Substantia nigra (tissue), 51 donors: ENCODE measurements at places on chromosomes 16 and 17.

- no peak for DNase-seq
Measured at GRCh38 chr16:10638101-10638500, 56.6 kb downstream of the TEKT5 start.

DNA sequence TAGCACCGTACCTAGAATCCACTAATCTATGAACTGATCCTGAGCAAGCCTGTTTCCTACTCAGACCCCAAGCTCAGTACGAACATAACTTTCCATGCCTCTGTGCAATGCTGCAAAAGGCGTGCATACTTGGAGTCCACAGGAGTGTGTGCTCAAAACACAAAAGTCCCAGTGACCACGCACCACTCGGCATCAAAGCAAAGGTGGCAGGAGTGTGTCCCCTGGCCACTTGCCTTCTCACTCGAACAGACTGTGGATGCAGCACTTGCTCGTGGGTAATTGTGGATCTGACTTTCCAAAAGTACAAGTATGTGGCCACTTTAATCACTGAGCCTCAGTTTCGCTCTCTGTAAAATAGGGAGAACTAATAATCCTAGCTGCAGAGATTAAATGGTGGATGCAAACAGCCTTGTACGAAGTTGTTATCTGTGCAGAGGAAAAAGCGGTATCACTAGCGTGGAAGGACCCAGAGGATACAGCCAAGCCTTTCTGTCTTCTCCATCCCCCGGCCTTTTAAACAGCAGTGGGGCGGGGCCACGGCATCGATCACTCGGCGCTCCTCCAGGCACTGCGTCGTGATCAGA lies 311 bp upstream of the KDM8 start:
- DNase-seq: peak; percentile 95

- no peak for DNase-seq
Measured at GRCh38 chr17:79255926-79256585, 181.4 kb downstream of the ENGASE start.

- no peak for DNase-seq
Measured at GRCh38 chr17:75622771-75623273, 10.4 kb upstream of the SMIM5 start.

GRCh38 chr17:31587462-31587861 lies 196.0 kb downstream of the RAB11FIP4 start:
- DNase-seq: no peak

DNA sequence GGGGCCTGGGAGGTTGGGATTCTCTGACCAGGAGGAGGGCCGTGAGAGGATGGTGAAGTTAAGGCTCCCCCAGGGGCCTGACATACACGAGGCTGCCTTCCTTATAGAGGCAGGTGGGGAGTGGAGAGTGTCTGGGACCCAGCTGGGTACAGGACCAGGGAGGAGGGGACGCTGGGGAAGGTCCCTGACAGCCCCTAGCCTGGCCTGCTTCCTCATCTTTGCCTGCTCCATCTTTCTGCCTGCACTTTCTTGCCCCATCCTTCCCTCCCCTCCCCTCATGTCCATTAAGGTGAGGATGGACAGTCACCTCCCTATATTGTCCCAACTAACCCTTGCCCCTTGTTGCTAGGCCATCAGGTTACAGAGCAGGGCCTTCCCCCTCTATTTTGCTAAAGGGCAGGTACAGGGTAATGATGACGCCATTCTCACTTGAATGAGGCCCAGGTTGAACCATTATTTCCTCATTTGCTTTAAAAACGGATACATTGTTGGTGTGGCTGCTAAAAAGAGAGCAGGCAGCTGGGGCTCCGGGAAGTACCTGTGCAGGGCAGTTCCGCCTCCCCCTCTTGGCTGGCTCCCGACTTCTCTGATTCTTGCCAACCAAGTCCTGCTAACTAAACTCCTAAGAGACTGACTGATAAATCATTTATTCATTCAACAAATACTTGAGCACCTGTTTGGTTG lies 1.3 kb downstream of the C17orf99 start:
- no peak for DNase-seq

GRCh38 chr16:80027007-80027965 lies 426.7 kb upstream of the MAF start:
- no peak for DNase-seq

- DNase-seq: no peak
Measured at GRCh38 chr17:17172001-17172939, 33.9 kb downstream of the PLD6 start.

- DNase-seq: no peak
Measured at GRCh38 chr17:231966-232807, 50.7 kb upstream of the DOC2B start.

GRCh38 chr17:70040336-70040735 lies 34.7 kb upstream of the KCNJ16 start:
- no peak for DNase-seq
